ENCODE measurements at places on chromosomes 6 and 20.

DNA sequence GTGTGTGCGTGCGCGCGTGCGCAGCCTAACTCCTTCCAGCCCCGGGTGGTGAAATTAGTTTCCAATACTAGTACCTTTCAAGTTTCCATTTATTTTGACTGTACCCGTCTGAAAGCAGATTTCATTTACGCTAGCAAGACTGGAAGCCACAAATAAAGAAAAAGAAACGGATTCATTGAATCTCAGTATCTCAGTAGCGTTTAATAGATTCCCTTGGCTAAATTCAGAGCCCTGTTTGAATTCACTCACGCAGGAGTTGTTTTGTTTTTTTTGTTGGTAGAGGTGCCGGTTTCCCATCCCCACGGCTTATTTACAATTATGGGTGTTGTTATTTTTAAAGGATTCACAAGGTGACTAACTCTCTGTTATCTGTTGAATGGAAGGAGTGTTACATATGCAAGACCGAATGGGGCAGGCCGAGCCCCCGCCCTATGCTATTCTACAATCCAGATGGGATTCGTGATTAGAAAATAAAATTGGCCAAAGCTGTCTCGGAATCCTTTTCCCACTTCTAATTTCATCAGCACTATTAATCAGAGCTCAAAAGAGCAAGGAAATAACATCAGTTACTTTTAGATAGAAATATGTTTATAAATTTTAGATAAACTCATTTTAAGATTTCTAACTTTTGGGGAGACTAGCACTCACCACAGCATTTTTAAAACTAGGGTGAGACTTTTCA is 2.3 kb upstream of the INSM1 start:
- DNase-seq = no peak
- peaks cover 25% of the 10 kb centered on the region for H3K4me1 ChIP-seq
- peaks cover 69% of the 10 kb centered on the region for H3K27me3 ChIP-seq
- H3K36me3 ChIP-seq = no peaks in the 10 kb centered on the region
- H3K4me3 ChIP-seq = no peak overlapping the region
- H3K27ac ChIP-seq = no peak overlapping the region

- H3K4me3 ChIP-seq = no peak overlapping the region
- H3K27ac ChIP-seq = no peak overlapping the region
- no peaks in the 10 kb centered on the region for H3K4me1 ChIP-seq
- no peak for DNase-seq
Observed at GRCh38 chr6:20220359-20220758, 8.1 kb upstream of the MBOAT1 start.

DNA sequence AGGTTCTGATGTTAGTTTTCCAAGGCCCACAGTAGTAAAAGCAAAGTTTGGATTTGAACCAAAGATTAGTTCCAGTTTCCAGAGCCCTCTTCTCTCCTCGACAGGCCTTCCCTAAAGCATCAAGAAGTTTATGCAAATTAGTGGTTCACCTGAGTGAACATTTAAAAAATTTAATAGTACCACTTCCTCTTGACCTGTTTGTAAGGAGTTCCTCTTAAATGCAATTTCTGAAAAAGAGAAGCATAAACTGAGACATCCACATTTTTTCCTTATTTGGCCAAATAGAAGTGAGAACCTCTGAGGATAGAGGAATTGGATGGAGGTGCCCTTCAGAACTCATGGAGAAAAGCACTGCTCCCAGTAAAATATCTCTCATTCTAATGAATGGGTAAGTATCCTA is 1.2 kb upstream of the DSE start:
- H3K36me3 ChIP-seq = no peaks in the 10 kb centered on the region
- peaks cover 20% of the 10 kb centered on the region for H3K27me3 ChIP-seq
- H3K4me1 ChIP-seq = peaks cover 8% of the 10 kb centered on the region
- peak overlapping the region; percentile 10 for H3K4me3 ChIP-seq

- H3K4me1 ChIP-seq = peaks cover 28% of the 10 kb centered on the region
- peak overlapping the region; percentile 74 for H3K4me3 ChIP-seq
- DNase-seq = no peak
- H3K36me3 ChIP-seq = no peaks in the 10 kb centered on the region
Observed at GRCh38 chr20:64041781-64042053, 5.7 kb downstream of the C20orf204 start.

DNA sequence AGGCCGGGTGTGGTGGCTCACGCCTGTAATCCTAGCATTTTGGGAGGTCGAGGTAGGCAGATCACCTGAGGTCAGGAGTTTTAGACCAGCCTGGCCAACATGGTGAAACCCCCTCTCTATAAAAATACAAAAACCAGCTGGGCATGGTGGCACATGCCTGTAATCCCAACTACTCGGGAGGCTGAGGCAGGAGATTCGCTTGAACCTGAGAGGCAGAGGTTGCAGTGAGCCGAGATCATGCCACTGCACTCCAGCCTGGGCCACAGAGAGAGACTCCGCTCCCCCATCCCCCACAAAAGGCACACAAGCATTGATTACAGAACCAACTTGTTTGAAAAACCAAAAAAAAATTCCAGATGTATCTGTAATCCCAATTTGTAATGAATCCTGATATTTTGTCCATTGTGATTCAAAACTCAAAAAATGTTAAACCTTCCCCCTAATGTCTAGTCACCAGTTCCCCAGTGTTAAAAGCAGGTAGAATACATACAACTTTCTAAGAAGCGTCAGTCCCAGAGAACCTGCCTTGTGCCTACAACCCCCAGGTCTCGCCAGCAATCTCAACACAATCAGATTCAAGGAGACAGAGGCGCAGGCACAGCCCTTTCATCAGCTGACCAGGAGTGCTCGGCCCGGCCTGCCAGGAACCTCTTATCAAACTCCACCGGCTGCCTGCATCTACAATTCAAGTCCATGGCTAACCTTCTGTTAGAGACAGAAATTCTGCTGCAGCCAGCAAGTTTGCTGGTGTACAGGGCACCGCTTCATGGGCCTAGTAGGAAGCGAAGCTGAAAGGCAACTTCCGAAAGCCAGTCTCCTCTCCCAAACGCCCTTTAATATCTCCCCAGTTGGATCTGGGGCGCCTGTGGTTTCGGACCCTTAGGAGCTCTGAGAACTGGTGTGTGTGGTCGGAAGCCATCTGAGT is 2.1 kb downstream of the EZR start:
- peaks cover 52% of the 10 kb centered on the region for H3K36me3 ChIP-seq
- H3K4me3 ChIP-seq = peak overlapping the region; percentile 97
- no peaks in the 10 kb centered on the region for H3K27me3 ChIP-seq
- peaks cover 60% of the 10 kb centered on the region for H3K4me1 ChIP-seq
- peak overlapping the region; percentile 98 for H3K27ac ChIP-seq

DNA sequence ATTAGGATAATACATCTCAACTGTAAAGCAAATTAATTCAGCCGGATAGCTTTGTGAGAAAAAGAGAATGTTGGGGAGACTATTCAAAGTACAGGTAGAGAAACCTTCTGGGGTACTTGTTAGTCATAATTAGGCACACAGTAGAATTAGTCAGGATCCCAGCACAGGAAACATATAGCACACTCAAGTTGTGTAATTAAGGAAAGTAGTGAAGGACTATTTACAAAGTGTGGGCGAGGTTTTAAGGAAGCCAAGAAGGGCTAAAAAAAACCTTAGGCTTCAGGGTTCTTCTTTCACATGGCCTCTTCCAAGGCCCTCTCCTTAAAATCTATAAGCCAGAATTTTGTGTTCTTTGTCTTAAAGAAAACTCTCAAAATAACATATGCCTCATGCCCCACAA is 126.7 kb downstream of the RTN4IP1 start:
- H3K27ac ChIP-seq = no peak overlapping the region
- no peaks in the 10 kb centered on the region for H3K36me3 ChIP-seq
- no peak overlapping the region for H3K4me3 ChIP-seq
- DNase-seq = no peak
- H3K4me1 ChIP-seq = no peaks in the 10 kb centered on the region
- no peaks in the 10 kb centered on the region for H3K27me3 ChIP-seq

GRCh38 chr6:73388433-73388799 is 6.2 kb upstream of the DDX43 start:
- DNase-seq = no peak
- peak overlapping the region; percentile 73 for H3K4me3 ChIP-seq
- no peak overlapping the region for H3K27ac ChIP-seq
- H3K36me3 ChIP-seq = no peaks in the 10 kb centered on the region

DNA sequence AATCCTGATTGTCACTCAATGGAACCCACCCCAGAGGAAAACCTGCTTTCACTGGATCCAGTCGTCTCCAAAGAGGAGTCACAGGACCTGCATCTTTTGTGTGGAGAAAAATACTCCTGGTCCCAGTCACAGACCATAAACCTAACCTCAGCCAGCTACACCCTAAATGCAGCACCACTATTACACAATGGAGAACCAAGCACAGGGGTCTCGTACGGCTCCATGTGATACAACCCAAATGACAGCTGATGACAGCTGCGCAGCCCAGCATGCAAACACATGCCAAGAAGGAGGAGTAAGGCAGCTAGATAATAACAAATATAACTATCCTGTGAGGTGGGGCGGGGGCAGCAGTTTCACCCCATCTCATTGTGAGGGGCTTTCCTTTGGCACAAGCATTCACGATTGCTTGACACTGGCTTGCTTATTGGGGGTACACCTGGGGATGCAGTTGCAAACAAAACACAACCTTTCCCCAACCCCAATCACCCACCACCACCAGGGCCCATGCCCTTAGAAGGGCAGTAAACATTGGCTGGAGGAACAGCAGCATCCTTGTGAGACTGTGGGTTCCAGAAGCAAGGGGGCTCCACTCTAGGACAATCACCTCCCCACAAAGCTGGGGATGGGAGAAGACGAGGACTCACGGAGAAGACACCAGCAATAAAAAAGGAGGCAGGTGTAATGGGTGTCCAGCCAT is 51.5 kb downstream of the TRERF1 start:
- DNase-seq = no peak
- H3K36me3 ChIP-seq = no peaks in the 10 kb centered on the region
- no peak overlapping the region for H3K27ac ChIP-seq
- no peak overlapping the region for H3K4me3 ChIP-seq
- H3K27me3 ChIP-seq = no peaks in the 10 kb centered on the region

- H3K36me3 ChIP-seq = peaks cover 36% of the 10 kb centered on the region
- no peaks in the 10 kb centered on the region for H3K27me3 ChIP-seq
- no peak for DNase-seq
Observed at GRCh38 chr6:89667872-89668556, 29.5 kb upstream of the LYRM2 start.

GRCh38 chr6:151434369-151434768 is 17.6 kb downstream of the RMND1 start:
- no peak overlapping the region for H3K4me3 ChIP-seq
- H3K27ac ChIP-seq = no peak overlapping the region
- DNase-seq = no peak
- H3K4me1 ChIP-seq = peaks cover 12% of the 10 kb centered on the region

DNA sequence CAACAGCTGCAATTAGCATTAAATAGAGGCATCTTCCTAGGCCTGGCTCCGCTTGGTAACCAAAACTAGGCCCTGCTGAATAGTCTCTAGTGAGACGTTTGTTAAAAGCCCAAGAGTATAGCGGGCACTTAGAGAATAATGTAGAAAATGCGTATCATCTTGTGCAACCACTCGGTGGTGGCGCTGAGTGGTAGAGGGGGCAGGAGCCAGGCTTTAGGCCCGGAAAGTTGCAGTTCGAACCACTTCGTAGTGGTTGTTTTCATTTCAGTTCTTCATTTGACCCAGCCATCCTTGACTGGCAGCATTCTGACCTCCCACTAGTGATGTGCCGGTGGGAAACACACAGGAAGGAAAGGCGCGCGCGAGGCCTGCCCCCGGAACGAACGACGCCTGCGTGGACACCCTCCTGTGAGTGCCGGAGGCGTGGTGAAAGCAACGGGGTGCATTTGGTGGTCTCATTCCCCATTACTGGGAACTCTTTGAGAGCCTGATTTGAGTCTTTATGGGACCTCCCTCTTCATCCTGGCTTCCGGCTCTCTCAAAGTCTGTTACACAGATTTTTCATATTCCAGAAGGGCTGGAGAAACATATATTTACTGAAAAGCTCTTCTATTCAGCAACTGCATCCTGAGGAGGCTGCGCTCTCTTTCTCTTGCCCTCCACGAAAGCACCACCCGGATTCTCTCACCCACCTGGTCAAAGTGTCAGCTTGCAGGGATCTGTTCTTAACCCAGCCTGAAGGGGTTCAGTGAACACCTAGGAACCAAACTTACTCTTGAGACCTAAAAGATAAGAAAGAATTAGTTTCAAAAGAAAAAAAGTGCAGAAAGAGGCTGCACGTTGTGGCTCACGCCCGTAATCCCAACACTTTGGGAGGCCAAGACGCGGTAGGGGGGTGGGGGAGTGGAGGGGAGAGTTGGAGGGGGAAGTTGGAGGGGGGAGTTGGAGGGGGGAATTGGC is 18.2 kb downstream of the GPX5 start:
- H3K27ac ChIP-seq = peak overlapping the region; percentile 39
- peaks cover 36% of the 10 kb centered on the region for H3K27me3 ChIP-seq
- peaks cover 25% of the 10 kb centered on the region for H3K4me1 ChIP-seq
- no peaks in the 10 kb centered on the region for H3K36me3 ChIP-seq

- H3K4me3 ChIP-seq = no peak overlapping the region
- H3K27ac ChIP-seq = no peak overlapping the region
- no peaks in the 10 kb centered on the region for H3K4me1 ChIP-seq
- DNase-seq = no peak
- no peaks in the 10 kb centered on the region for H3K36me3 ChIP-seq
Observed at GRCh38 chr20:57582432-57583288, 21.8 kb downstream of the PCK1 start.

All from activated naive CD4-positive, alpha-beta T cell treated with anti-CD3 and anti-CD28 coated beads for 36 hours (primary cell).